T-helper 9 cell (primary cell): ENCODE measurements at places on chromosomes 4 and X.

- no peak for DNase-seq
Observed at GRCh38 chrX:9338986-9339385, 125.9 kb upstream of the TBL1X start.

- DNase-seq, result no peak
Observed at GRCh38 chrX:120823556-120823955, 52.1 kb downstream of the CT47B1 start.

- no peak for DNase-seq
Observed at GRCh38 chr4:148007314-148007760, 275.4 kb downstream of the ARHGAP10 start.

- no peak for DNase-seq
Observed at GRCh38 chr4:63296773-63297172, 1112.5 kb downstream of the TECRL start.

DNA sequence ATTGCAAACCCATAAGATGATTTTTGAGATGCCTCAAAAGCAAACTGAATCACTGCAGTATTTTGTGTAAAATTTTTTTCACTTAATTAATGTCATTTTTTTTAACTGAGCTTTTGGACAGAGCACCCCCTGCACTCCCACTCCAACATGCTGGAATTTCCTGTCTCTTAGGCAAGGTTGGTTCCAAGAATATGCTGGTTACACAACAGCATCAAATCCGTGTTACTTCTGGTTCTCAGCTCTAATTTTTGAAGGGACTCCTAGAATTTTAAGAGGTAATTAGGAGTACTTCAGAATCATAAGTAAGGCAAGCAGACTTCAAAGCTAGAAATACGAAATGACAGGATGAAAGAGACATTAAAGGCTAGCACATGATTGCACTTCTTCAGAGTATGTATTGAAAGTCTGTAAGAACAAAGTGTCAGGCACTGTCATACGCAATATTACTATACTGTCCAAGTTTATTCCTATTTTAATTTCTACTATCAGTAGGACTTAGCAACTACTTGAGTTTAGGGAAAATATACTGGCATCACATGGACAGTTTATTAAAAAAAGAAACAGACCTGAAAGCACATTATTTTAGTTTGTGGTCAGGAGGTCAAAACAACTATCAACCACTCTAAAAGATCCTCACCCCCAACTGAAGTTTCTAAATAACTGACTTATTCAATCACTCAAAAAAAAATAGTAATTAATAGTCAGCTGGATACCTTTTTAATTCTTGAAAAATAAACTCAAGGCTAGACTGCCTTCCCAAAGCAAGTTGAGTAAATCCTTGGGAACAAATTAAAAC, 1.6 kb upstream of the JCHAIN start:
- DNase-seq, result no peak

DNA sequence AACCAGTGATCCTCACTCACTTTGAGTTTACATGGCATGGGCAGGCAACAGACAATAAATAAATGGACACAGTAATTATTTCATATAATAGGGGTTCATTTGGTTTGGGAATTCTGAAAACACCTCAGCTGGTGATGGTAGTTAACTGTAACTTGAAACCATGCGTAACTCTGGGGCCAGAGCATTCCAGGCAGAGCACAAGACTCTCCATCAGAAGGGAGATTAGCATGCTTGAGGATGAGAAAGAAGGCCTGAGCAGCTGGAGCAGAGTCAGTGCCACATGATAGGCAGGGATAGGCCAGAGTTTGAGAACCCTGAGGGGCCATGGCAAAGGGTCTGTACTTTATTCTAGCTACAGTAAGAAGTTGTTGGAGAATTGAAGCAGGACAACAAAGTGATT, 56.3 kb upstream of the CXCL8 start:
- no peak for DNase-seq

- no peak for DNase-seq
Observed at GRCh38 chr4:70943114-70943513, 40.9 kb downstream of the MOB1B start.

DNA sequence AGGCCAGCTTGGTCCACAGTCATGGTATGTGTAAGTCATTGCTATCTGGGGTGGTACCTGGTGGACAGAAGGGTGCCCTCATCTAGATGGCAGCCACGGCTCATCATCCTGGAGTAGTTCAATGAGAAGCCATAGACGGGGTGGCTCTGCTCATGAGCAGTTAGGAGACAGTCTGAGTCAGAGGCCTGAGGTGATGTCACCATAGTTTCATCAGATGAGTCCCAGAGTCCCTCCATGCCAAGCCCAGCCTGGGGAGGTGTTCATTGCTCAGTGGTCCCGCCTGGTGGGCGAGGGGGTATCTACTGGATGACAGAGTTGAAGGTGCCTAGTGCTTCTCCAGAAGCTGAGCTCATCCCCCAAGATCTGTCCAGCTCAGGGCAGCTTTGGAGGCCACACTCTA, 49.8 kb downstream of the DLG3 start:
- DNase-seq, result no peak

DNA sequence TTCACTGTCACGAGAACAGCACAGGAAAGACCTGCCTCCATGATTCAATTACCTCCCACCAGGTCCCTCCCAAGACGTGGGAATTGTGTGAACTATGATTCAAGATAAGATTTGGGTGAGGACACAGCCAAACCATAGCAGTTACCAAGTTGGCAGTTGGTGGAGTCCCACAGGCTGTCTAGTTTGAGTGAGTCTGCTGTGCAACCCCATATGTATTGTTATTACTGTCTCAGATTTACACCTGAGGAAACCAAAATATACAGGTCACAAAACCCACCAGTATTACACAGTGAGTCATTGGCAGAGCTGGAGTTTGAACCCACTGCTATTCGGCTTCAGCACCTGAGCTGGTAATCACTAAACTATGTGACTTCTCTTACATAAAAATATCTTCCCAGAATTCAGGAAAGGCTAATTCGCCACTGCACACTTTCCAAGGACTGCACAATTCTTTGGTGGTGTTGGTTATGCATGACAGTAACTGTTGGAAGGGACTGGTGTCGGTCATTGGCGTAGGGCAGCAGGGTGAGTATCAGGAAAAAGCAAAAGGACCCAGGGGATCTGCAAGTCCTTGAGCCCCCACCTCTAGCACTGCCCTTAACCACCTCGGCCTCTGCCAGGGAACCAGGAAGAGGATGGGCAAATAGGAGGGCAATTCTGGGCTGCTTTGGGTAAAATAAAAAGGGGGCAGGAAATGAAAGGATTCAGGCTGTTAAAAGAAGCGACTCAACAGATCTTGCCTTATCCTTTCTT, 110.1 kb downstream of the USP46 start:
- no peak for DNase-seq

DNA sequence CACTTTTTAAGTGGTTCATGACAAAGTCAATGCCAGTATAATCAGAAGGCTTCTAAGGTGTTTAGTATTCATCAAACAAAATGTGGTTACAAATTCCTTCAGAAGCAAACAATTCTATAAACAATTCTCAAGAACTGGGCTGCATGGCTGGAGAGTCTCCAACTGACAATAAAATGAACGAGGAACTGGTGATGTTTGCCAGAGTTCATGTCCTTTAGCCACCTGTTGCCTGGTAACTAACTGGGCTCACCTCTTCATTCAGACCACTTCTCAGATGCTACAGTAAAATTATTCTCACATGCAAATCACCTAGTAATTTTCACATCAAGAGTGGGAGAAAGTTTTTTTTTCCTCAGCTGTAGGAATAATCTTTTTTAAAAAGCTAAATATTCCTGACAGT, 53.3 kb downstream of the CAMK2D start:
- no peak for DNase-seq

- no peak for DNase-seq
Observed at GRCh38 chr4:3301450-3302172, 8.8 kb downstream of the RGS12 start.

DNA sequence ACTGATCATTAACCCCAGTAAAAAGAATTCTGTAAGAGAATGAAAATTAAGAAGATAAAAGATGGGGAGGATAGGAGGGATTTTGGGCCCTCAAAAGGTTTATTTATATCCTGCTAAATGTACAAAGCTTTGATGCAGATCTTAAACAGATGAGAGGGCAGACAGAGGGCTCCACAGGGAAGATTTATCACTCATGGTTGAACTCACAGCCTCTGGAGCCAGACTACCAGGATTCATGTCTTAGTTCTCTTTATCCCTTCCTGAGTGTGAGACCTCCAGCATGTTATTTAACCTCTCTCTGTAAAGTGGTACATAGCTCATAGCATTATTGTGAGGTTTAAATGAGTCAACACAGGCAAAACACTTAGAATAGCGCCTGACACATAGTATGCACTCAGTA, 74.4 kb downstream of the SOWAHB start:
- DNase-seq, result no peak

DNA sequence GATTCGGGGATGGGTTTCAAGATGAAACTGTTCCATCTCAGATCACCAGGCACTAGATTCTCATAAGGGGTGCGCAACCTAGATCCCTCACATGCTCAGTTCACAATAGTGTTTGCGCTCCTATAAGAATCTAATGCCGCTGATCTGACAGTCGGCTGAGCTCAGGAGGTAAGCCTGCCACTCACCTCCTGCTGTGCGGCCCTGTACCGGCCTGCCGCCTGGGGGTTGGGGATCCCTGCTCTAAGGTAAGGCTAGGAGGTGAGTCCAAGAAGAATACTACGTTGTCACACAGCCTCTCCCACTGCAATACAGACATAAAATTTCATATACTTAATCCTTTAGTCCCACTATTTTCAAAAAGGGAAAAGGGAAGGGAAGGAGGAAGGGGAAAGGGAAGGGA, 213.4 kb upstream of the HCCS start:
- DNase-seq, result no peak

GRCh38 chr4:94757192-94758140, at the start of gene BMPR1B:
TSS of gene BMPR1B (plus strand) at chr4:94757955. CDS start at chr4:95104425, 346,470 bp downstream.
- no peak for DNase-seq

GRCh38 chr4:169756971-169757574, 671 bp downstream of the HPF1 start:
- DNase-seq, result no peak

GRCh38 chr4:13355111-13355880, 128.8 kb downstream of the RAB28 start:
- no peak for DNase-seq

- DNase-seq, result no peak
Observed at GRCh38 chrX:85590638-85591037, 211.2 kb upstream of the POF1B start.

DNA sequence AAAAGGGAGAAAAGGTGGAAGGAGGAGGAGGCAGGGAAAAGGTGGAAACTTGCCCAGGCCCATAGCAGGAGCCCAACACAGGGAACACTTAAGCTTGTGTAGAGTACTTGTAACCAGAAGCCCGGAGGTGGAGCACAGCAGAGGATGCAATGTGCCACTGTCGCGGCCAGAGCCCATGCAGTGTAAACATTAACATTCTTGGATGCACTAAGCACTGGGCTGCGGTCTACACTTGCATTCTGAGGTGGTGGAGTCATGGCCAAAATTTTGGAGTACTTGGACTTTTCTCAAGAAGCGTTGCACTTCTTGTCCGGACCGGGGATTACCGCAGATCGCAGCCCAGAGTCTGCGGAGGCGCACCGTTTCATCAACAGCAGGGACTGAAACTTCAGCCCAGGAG, 4.5 kb upstream of the RHOXF1 start:
- no peak for DNase-seq

DNA sequence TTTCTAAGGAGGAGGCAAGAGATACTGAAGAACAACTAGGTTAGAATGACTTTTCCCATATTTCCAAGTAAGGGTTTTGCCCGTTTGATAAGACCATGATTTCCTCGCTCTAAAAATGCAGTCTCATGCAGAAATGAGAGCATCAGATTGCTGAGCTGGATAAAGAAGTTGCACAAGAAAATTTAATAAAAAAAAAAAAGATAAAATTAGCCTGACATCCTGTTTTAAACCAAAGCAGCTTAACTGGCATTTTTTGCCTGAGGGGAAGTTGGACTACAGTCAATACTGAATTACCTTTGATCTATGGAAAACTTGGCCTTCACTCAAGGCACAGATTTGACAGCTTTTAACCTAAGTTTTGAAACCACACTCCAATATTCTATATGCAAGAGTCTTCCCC, 208.4 kb downstream of the GASK1B start:
- no peak for DNase-seq

- peak; percentile 9 for DNase-seq
Observed at GRCh38 chr4:17347445-17347844, 164.4 kb downstream of the QDPR start.

DNA sequence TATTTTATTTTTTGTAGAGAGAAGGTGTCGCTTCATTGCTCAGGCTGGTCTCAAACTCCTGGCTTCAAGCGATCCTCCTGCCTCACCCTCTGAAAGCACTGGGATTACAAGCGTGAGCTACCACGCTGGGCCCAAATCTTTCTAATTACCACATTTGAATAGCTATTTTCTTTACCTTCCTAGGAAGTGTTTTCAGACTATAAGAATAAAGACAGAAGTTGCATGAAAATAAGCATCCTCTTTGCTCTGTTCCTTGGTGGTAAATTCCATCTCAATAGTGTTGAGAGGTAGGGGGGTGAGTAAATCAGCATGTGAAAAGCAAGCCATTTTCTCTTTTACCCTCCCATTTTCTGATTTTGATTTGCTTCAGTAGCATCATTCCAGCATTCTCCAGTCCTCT, 122.4 kb downstream of the LARP7 start:
- no peak for DNase-seq

- no peak for DNase-seq
Observed at GRCh38 chr4:154620111-154620510, 7.7 kb upstream of the FGG start.

- no peak for DNase-seq
Observed at GRCh38 chr4:60857130-60857753, 342.9 kb upstream of the ADGRL3 start.

GRCh38 chrX:2299871-2300270, 200.9 kb downstream of the DHRSX start:
- no peak for DNase-seq

DNA sequence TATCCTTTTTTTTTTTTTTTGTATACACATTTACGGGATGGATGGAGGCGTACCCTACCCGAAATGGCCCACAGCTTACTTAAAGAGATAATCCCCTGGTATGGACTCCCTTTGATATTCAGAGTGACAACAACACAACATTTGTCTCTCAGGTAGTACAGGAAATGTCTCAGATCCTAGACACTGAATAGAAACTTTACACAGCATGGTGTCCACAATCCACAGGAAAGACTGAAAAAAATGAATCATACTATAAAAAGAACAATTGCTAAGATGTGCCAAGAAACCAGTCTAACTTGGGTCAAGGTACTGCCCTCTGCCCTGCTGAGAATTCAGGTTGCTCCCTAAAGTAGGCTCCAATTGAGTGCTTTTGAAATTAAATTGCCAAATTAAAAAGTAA, 100.8 kb upstream of the LANCL3 start:
- no peak for DNase-seq

DNA sequence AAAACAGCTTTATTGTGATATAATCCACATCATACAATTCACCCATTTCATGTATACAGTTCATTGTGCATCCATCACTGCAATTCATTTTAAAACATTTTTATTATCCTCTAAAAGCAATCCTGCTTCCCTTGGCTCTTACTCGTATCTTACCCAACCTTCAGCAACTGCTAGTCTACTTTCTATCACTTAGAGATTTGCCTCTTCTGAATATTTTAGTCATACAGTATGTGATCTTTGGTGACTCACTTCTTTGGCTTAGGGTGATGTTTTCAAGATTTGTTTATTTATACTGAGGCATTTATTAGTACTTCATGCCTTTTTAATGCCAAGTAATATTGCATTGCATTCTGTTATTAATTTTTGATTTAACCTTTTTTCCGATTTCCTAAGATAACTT, 15.0 kb upstream of the MSMO1 start:
- no peak for DNase-seq

- no peak for DNase-seq
Observed at GRCh38 chr4:118033148-118034052, 886 bp upstream of the NDST3 start.

GRCh38 chr4:23009093-23009492, 316.4 kb downstream of the GBA3 start:
- DNase-seq, result no peak

- DNase-seq, result no peak
Observed at GRCh38 chrX:42934020-42934726, 156.2 kb upstream of the PPP1R2C start.
